ENCODE measurements at places on chromosomes 4 and X. TPM values are rescaled to one million over a fixed set of nuclear protein-coding genes. Genes with fewer than 3 reads are reported as not detected.

DNA sequence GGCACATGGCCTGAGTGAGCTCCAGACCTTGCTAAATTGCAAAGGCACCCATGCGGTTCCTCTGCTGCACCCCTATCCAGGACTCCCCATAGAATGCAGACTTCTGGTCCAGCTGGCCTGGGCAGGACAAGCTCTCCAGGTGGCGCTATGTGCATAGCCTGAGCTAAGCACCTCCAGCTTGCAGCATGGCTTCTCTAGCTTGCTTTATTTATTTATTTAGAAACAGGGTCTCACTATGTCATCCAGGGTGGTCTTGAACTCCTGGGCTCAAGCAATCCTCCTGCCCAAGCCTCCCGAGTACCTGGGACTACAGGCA lies 5.5 kb upstream of the WFS1 start:
- DNase-seq, result peak; percentile 37

GRCh38 chr4:167031534-167032156 lies 202.6 kb downstream of the SPOCK3 start:
- DNase-seq, result no peak

DNA sequence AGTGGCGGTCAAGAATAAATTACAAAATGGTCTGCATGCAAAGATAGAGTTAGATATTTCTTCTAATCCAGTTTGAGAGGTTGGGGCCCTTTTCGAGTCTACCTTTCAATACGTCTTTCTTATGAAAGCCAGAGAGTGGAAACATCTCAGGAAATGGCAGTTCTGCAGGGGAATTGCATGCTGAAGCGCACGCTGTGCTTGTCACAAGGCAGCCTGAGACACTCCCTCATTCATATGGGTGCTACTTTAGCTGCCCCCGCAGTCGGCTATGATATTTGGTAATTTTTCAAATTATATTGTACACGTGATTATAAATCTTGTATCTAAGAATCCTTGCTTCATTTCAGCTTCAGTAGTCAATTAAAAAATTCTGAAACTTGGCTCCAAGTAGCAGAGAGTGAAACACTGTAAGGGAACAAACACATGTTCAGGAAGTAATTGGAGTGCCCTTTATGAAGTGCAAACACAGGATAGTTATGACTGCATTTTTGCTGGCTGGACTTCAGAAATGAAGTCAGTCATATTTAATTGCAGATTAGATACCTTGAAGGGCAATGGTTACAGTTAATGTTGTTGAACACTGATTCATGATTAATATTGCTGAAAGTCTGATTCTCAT lies 145.5 kb upstream of the NAP1L5 start:
- no peak for DNase-seq

GRCh38 chr4:121790976-121791375 lies 10.1 kb upstream of the EXOSC9 start:
- DNase-seq, result no peak

GRCh38 chr4:128880662-128881061 lies 71.2 kb downstream of the JADE1 start:
- DNase-seq, result no peak

DNA sequence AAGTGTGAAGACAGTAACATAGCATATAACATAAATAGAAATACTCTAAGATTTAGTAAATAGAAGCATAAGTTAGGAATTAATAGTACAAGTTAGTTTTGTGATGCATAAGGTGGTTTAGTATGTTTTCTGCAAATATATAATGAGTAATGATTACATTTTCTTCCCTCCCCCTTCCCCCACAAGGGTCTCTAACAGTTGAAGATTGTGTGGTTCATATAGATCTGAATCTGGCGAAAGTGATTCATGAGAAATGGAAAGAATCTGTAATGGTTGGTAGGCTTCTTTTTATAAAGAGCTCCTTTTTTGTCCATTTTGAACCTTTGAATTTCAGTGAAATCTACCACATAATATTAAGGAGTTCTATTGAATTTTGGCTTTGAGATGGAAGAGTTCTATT lies 66.3 kb downstream of the N4BP2 start:
- no peak for DNase-seq

DNA sequence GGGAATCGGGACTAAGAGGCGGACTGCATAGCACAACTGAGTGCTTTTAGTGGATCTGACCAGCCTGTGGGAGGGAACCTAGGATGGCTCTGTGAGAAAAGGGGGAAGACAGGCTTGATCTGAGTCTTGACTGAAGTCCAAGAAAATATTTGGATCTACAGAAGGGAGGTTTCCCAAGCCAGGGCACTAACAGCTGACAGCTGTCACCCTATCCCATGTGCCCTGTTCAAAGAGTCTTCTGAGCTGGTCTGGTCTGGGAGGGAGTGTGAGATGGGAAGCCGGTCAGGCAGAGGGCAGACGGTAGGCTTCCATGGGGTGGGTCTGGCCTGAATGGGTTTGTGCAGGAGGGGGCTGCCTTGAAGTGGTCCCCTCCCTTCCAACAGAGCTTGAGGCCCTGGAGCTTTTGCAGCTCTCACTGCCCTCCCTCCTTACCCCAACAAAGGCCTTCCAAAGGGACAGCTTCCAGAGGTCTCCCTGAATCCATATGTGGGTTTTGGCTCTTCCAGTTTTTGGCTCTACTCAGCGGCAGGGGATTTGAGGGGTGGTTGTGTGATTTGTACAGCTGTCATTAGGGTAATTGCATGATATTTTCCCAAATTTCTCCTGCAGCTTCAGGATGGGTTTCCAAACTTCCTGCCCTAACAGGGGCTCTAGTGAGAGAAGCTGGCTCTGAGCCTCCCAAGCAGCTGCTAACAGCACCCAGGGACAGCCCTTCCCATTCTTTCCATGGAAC lies 643.7 kb downstream of the BCOR start:
- no peak for DNase-seq

The TRAM1L1 gene
- 3.5 TPM for total RNA-seq

The ARAF gene
- 41.5 TPM for total RNA-seq

GRCh38 chrX:7127056-7127455 lies 20.5 kb upstream of the STS start:
- DNase-seq, result no peak

The CD38 gene
- 0.10 TPM for total RNA-seq

The USP51 gene
- total RNA-seq, result 0.49 TPM

The COL4A5 gene
- 4.6 TPM for total RNA-seq

- DNase-seq, result no peak
These were observed 44.4 kb downstream of the KIAA0232 start for GRCh38 chr4:6826781-6827508.

- DNase-seq, result no peak
These were observed 18.5 kb upstream of the OPN1LW start for GRCh38 chrX:154125391-154126040.

- DNase-seq, result no peak
These were observed 54.0 kb downstream of the DHRSX start for GRCh38 chrX:2446815-2447214.

The DUSP21 gene
- total RNA-seq, result not detected

- no peak for DNase-seq
These were observed 168.5 kb downstream of the FAT4 start for GRCh38 chr4:125483278-125483677.

The FGFBP1 gene
- total RNA-seq, result not detected

The DRP2 gene
- 0.12 TPM for total RNA-seq

GRCh38 chr4:86717651-86718050 lies 123.5 kb downstream of the PTPN13 start:
- DNase-seq, result no peak
